Neuronal stem cell (in vitro differentiated cells): ENCODE measurements at places on chromosomes 1 and 21.

DNA sequence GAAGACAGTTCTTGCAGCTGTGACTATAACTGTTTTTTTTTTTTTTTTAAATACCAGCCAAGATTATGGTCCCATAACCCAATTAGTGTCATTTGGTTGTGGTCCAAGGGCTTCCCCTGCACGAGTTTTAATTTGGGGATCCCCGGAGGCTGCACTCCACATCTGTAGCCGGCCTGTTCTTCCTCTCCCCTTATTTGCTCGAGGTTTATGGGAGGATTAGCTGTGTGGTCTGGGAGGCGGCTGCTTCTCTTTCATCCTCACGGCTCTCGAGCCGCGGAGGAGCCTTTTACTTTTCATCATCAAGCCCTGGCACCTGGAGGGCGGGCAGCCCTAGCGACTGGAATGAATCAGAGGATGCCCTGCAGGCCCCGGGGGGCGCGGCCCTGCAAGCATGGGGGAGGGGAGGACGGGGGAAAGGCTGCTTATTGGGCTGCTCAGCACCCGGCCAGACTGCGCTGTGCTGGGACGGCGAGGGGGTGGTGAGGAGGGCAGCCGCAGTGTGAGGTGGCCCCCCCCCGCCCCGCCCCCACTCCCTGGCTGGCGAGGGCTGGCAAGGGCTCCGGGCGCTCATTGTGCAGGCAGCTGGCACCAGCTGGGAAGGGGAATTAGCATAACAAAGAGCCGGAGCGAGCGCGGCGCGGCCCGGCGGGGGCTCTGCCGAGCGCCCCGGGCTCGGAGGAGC is 18.5 kb downstream of the SERTAD4 start:
- DNase-seq = peak; percentile 67

DNA sequence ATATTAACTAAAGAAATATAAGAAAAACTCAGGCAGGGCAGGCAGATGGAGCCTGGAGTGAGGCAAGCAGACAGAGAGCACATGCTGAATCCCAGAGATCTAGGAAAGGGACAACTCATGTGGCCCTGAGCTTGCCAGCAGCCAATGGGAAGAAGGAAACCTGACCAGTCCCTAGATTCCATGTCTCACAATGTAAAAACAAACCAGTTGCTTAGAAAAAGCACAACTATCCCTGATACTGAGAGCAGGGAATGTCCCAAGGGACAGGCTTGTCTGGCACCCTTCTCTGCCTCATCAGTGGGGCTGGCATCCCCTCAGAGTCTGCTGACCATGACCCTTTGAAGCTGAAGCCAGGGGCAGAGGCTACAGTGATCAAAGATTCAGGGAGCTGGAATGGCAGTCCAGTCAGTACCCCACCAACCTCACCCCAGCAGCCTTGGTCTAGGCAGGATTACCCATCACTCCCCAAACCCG is 27.8 kb downstream of the HSPG2 start:
- no peak for DNase-seq

- no peak for DNase-seq
Observed at GRCh38 chr1:221206076-221206475, 326.8 kb downstream of the HLX start.

- DNase-seq = peak; percentile 98
Observed at GRCh38 chr1:228457396-228458176, 29.6 kb upstream of the RNF187 start.

GRCh38 chr1:184167352-184167751 is 115.8 kb downstream of the TSEN15 start:
- DNase-seq = no peak
